ENCODE measurements at places on chromosomes 3 and 15.

- no peak overlapping the region for H3K27ac ChIP-seq
- H3K27me3 ChIP-seq = no peaks in the 10 kb centered on the region
- no peak for DNase-seq
- H3K36me3 ChIP-seq = no peaks in the 10 kb centered on the region
These were observed 18.7 kb downstream of the USF3 start for GRCh38 chr3:113677737-113678136.

DNA sequence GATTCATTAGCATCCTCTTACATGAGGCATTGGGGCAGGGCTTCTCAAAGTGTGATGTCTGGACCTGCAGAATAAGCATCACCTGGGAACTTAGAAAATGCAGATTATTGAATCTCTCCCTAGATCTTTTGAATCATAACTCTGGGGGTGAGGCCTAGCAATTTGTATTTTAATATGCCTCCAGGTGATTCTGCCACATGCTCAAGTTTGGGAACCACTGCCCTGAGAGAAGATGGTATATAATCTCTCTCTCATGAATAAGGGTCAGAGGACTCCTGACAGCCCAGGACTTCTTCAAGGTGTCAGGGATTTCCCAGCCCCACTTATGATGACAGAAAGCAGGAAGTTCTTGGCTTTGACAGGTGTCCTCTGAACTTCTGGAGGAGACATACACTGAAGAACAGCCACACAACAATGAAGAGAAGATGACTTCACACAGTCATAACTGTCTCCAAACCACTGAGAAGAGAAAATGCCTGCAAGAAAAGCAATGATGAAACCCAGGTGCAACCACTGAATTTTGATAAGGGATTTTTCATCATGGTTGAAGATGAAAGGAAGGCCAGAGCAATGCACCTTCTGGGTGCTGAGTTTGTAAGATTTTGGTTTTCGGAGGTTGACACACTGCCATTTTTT, 211.9 kb upstream of the MRPL3 start:
- no peak overlapping the region for H3K4me3 ChIP-seq
- H3K27ac ChIP-seq = no peak overlapping the region
- no peaks in the 10 kb centered on the region for H3K27me3 ChIP-seq
- DNase-seq = no peak

DNA sequence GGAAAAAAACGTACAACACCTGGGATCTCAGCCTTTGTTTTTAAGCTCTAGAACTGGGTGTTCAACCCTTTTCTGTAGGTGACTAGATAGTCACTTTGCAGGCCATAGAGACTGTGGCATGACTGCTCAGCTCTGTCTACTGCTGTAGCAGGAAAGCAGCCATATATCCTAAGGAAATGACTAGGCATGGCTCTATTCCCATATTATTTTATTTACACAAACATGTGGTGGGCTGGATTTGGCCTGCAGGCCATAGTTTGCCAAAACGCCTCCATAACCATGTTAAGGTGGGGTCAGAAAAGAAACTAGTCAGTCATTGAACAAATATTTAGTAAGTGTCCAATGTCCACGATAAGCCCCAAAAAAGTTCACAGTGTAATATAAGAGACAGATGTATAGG, 452.5 kb downstream of the MCTP2 start:
- H3K4me1 ChIP-seq = no peaks in the 10 kb centered on the region
- H3K36me3 ChIP-seq = no peaks in the 10 kb centered on the region
- no peak overlapping the region for H3K4me3 ChIP-seq

DNA sequence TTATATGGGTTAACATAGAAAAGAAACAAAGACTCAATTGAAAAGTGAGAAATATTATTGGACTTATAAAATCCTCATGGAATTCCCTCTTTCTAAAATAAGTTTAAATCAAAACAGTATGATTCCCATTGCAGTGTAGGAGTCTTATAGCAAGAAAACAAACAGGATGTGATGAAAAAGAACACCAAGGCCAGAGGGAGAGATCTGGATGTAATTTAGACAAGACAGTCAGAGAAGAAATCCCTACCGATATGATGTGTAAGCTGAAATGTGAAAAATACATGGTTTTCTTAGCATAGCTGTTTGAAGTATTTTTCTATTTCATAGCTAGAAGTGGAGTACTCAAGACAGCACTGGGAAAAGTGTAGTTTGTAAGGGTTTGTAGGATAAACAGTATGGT, 521.5 kb downstream of the RSL24D1 start:
- no peak overlapping the region for H3K27ac ChIP-seq
- no peak overlapping the region for H3K4me3 ChIP-seq
- no peaks in the 10 kb centered on the region for H3K27me3 ChIP-seq
- H3K36me3 ChIP-seq = no peaks in the 10 kb centered on the region

DNA sequence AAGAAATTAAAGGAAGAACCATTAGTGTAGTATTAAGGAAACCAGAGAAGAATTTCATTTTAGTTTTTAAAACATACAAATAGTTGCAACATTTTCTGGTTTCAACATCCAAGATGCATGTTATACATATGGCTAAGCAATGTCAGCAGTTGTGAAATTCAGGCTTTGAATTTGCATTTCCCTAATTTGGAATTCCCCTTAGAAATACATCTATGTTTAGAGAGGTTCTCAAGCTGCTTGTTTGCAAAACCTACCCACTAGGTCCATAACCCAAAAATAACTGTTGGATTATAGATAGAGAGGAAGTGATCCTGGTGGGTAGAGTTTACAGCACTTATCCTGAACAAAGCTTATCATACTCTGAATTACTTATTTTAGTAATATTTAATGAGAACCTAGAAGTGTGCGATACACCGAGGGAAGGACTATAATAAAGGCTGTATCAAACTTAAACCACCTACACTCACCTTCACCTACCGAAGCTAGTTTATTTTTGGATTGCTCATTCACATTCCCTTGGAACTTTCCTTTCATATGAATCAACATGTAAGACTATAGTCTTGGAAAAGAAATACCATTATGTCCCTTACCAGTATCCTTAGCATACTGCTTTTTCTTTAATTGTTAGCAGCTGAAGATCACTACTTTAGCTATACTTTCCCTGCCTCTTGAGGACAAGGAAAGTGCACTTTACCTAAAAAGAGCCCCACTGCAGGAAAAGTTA, 60.6 kb downstream of the CHAC1 start:
- H3K36me3 ChIP-seq = peaks cover 55% of the 10 kb centered on the region
- no peak overlapping the region for H3K27ac ChIP-seq
- no peaks in the 10 kb centered on the region for H3K27me3 ChIP-seq
- no peak overlapping the region for H3K4me3 ChIP-seq

GRCh38 chr3:27127195-27127594, 242.0 kb downstream of the NEK10 start:
- DNase-seq = no peak
- H3K27ac ChIP-seq = no peak overlapping the region
- no peaks in the 10 kb centered on the region for H3K4me1 ChIP-seq
- H3K36me3 ChIP-seq = no peaks in the 10 kb centered on the region
- H3K4me3 ChIP-seq = no peak overlapping the region
- H3K27me3 ChIP-seq = no peaks in the 10 kb centered on the region

DNA sequence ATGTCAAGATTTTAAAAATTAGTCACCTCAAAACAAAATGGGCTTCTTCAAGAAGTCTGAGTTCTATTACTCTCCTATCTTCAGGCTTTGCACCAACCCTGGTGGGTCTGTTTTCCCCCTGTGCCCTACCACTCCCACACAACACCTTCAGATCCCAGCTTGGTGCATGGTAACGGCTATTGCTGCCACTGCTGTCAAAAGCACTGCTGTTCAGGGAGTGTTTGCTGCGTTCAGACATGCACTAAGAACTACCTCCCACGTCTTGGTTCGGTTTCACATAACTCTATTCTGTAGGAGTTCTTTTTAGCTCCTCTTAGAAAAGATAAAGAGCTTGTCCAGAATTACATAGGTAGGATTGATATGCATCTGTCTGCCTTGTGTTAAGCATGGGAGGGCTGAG, 799.2 kb downstream of the NR2F2 start:
- no peak for DNase-seq
- no peaks in the 10 kb centered on the region for H3K36me3 ChIP-seq
- H3K4me3 ChIP-seq = no peak overlapping the region

GRCh38 chr3:136929977-136930670, 27.7 kb upstream of the IL20RB start:
- no peak overlapping the region for H3K4me3 ChIP-seq
- peaks cover 21% of the 10 kb centered on the region for H3K4me1 ChIP-seq
- H3K27ac ChIP-seq = no peak overlapping the region

- no peaks in the 10 kb centered on the region for H3K36me3 ChIP-seq
- DNase-seq = no peak
- no peak overlapping the region for H3K27ac ChIP-seq
- no peak overlapping the region for H3K4me3 ChIP-seq
- H3K27me3 ChIP-seq = peaks cover 4% of the 10 kb centered on the region
These were observed 17.5 kb upstream of the SPTSSB start for GRCh38 chr3:161388855-161389254.

- no peak overlapping the region for H3K27ac ChIP-seq
- no peaks in the 10 kb centered on the region for H3K4me1 ChIP-seq
- no peak for DNase-seq
- H3K4me3 ChIP-seq = no peak overlapping the region
- H3K36me3 ChIP-seq = no peaks in the 10 kb centered on the region
- no peaks in the 10 kb centered on the region for H3K27me3 ChIP-seq
These were observed 218.4 kb upstream of the TRIM42 start for GRCh38 chr3:140459462-140459861.

DNA sequence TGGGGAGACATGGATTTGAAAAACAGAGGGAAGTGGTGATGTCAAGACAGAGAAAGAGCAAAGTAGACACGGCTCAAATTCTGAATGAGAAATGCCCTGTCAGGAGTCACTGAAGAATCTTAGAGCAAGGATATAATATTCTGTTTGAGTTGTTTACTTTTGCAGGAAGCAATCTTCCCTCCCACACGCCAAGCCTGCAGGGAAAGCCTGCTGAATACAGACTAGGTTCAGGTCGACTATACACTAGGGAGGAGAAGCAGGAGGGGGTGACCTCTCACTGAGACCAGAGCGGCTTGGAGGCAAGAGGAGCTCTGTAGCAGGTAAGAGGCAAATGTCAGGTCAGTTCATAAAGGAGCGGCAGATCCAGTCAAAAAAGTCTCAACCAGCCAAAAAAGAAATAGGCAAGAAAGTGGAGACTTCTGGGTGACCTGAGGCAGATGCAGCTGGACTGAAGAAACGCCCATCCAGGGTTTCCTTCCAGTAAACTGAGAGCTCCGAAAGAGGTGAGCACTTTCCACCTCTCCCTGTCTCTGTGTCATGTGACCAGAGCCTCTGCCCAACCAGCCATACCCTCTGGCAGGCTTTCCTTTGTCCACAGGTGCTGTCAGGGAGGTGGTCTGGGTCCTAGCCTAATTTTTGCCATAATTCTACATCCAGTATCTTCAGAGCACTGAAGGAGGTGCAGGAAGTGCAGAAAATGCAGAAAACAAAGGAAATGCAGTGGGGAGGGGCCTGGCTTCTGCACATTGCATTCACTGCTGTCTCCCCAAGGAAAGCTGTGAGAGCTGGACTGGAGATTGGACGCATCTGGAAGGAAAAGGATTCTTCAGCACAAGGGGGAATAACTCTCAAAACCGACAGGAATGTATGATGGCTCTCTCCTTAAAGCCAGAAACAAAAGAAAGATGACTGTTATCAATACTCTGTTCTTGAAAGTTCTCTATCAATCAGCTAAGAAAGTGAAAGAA, 37.8 kb upstream of the CTXND1 start:
- H3K27me3 ChIP-seq = no peaks in the 10 kb centered on the region
- H3K4me3 ChIP-seq = no peak overlapping the region
- H3K4me1 ChIP-seq = no peaks in the 10 kb centered on the region
- no peak overlapping the region for H3K27ac ChIP-seq
- DNase-seq = no peak
- no peaks in the 10 kb centered on the region for H3K36me3 ChIP-seq

GRCh38 chr3:155805204-155805801, 775 bp downstream of the C3orf33 start:
- H3K4me3 ChIP-seq = peak overlapping the region; percentile 71
- H3K27ac ChIP-seq = peak overlapping the region; percentile 79
- no peaks in the 10 kb centered on the region for H3K27me3 ChIP-seq
- H3K36me3 ChIP-seq = peaks cover 3% of the 10 kb centered on the region

GRCh38 chr15:58086491-58086890, 21.0 kb upstream of the ALDH1A2 start:
- DNase-seq = no peak
- no peaks in the 10 kb centered on the region for H3K4me1 ChIP-seq
- no peaks in the 10 kb centered on the region for H3K36me3 ChIP-seq

- H3K27me3 ChIP-seq = no peaks in the 10 kb centered on the region
- H3K4me3 ChIP-seq = no peak overlapping the region
- no peak overlapping the region for H3K27ac ChIP-seq
- no peak for DNase-seq
- no peaks in the 10 kb centered on the region for H3K4me1 ChIP-seq
- no peaks in the 10 kb centered on the region for H3K36me3 ChIP-seq
These were observed 54.7 kb downstream of the ST8SIA2 start for GRCh38 chr15:92448370-92448769.

DNA sequence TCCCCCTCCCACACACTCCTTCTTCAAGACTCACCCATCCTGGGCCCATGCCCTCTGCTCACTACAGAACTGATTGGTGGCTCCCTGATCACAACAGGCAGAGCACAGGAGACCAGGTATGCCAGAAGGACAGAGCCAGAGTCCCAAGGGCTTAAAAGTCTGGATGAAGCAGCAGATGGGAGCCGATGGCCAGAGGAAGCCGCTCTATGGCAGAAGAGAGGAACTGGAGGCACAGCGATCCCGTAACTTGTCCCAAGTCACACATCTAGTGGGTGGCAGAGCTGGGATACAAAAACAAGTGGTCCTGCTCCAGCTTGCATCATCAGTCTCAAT, 20.7 kb downstream of the ITGA11 start:
- H3K4me1 ChIP-seq = no peaks in the 10 kb centered on the region
- H3K36me3 ChIP-seq = no peaks in the 10 kb centered on the region
- H3K4me3 ChIP-seq = no peak overlapping the region
- no peak overlapping the region for H3K27ac ChIP-seq
- no peaks in the 10 kb centered on the region for H3K27me3 ChIP-seq

DNA sequence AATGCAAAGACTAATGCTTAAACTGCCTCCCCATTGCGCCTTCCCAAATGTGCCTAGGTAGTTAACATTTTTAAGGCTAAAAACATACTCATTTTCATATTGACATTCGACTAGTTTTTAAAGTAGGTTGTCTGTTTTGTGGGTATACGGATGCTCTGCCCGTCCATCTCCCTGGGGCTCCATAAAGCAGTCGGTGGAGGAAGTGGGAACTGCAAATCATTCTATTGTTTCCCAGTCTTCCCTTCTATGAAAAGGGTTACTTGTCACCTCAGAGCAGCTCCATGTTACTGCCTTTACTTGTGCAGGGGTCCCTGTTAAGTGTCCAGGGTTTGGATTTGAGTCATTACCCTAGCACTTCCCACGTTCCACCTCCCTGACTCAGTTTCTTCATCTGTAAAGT, 10.9 kb downstream of the CHCHD6 start:
- H3K27me3 ChIP-seq = no peaks in the 10 kb centered on the region
- DNase-seq = no peak
- no peaks in the 10 kb centered on the region for H3K4me1 ChIP-seq
- H3K4me3 ChIP-seq = no peak overlapping the region
- H3K27ac ChIP-seq = no peak overlapping the region

GRCh38 chr3:46297658-46298423, 55.6 kb downstream of the CCR3 start:
- H3K4me3 ChIP-seq = no peak overlapping the region
- peaks cover 81% of the 10 kb centered on the region for H3K4me1 ChIP-seq
- H3K27me3 ChIP-seq = no peaks in the 10 kb centered on the region
- no peaks in the 10 kb centered on the region for H3K36me3 ChIP-seq
- no peak for DNase-seq
- no peak overlapping the region for H3K27ac ChIP-seq

- H3K36me3 ChIP-seq = no peaks in the 10 kb centered on the region
- no peaks in the 10 kb centered on the region for H3K27me3 ChIP-seq
- no peak overlapping the region for H3K27ac ChIP-seq
- no peak overlapping the region for H3K4me3 ChIP-seq
- H3K4me1 ChIP-seq = no peaks in the 10 kb centered on the region
These were observed 81.0 kb upstream of the LMCD1 start for GRCh38 chr3:8420612-8421011.
